Effector CD4-positive, alpha-beta T cell (primary cell): ENCODE measurements at places on chromosomes 4 and X.

- no peak for DNase-seq
Observed at GRCh38 chr4:30948653-30949052, 228.5 kb downstream of the PCDH7 start.

- DNase-seq: no peak
Observed at GRCh38 chr4:156186111-156186510, 232.4 kb upstream of the CTSO start.

GRCh38 chrX:39096599-39096998 lies 295.3 kb downstream of the MID1IP1 start:
- DNase-seq: no peak

- DNase-seq: no peak
Observed at GRCh38 chrX:131739823-131740222, 195.9 kb downstream of the OR13H1 start.

- no peak for DNase-seq
Observed at GRCh38 chr4:63222466-63222865, 1186.8 kb downstream of the TECRL start.

DNA sequence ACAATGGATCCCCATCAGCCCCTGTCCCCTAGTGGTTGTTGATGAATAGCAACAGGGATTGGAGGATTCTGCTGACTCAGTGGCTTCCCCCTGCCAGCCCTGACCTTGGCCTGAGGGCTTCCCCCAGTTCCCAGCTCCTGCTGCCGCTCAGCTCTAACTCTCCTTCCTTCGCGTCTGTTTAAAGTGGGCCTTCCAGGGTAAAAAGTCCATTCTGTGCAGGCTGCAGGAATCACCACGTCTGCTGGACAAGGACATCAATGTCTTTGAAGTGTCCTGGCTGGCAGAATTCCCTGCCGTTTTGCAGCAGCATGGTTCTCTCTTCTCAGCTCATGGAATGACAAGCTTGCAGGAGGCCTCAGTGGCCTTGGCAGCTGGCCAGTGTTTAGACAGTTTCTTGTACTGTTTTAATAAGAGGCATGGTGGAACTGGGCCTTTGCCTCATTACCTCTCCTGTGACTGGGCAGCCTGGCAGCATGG lies 152.5 kb upstream of the STX18 start:
- DNase-seq: no peak

DNA sequence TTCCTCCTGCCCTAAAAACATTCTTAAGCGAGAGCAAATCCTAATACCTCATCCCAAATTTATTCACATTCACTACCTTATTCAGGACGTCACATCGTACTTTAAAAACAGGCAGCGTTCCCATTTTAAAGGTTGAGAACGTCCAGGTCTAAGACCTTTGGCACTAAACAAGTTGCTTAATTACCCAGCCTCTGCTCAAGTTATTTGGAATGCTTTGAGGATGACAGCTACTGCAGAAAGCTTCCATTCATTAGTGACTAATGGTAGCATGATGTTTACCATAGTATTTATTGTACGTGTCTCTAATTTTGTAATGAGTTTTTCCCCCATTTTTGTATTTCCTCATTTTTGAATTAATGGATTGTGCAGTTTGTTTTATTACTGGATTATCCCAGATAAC lies 1.5 kb downstream of the USP38 start:
- DNase-seq: no peak

- DNase-seq: peak; percentile 22
Observed at GRCh38 chrX:149286940-149287349, 218.2 kb downstream of the IDS start.

DNA sequence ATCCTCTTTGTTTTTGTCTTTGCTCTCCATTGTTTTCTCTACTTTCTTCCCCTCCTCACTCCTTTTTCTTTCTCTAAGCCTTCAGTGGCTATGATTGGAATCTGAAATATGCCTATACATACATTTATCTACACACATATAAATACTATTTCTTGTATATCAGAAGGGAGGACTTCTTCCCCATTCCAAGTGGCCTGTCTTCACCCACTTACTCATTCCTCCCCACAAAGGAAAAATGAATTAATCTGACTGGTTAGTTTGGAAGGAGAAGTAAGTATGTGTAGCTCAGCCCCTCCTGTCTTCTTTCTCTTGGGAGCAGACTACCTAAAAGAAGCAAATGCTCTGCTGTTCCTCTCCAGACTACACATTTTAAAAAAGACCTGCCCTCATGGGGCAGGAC lies 17.7 kb downstream of the GUCY2F start:
- no peak for DNase-seq

DNA sequence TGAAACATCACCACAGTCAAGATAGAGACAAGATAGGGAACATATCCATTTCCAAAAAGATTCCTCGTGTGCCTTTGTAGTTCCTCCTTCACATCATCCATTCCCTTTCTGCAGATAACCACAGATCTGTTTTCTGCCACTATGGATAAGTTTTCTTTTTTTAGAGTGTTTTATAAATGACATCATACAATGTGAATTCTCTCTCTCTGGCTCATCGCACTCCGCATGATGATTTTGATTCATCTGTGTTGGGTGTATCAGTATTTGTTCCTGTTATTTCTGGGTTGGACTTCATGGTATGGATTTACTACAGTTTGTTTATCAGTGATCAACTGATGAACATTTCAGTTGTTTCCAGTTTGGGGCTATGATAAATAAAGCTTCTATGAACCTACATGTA lies 23.2 kb upstream of the ANXA3 start:
- no peak for DNase-seq

DNA sequence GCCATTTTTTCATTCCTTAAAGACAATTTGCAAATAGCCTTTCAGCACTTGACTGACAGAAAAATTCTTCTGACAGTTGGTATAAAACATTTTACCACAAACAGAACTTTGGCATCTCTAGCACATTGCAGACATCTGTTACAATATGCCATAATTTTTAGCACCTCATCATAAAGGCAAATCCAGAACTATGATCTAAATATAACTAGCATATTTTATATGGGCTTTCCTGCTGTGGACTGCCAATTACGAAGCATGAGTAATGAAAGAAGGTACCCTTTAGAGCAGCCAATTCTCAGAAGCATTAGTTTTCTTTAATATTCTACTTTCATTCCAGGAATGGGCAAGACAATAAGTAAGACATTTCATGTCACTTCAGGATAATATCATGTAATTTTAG lies 647.4 kb upstream of the GALNT7 start:
- no peak for DNase-seq

GRCh38 chrX:41823402-41823801 lies 99.4 kb downstream of the GPR82 start:
- DNase-seq: no peak
